Glutamatergic neuron (in vitro differentiated cells): ENCODE measurements at places on chromosomes 13 and 19. TPM values are rescaled to one million over a fixed set of nuclear protein-coding genes. Genes with fewer than 3 reads are reported as not detected.

- H3K4me1 ChIP-seq = peaks cover 12% of the 10 kb centered on the region
- no peak overlapping the region for H3K27ac ChIP-seq
- DNase-seq = no peak
- no peaks in the 10 kb centered on the region for H3K27me3 ChIP-seq
- no peak overlapping the region for H3K4me3 ChIP-seq
Measured at GRCh38 chr13:44075113-44075512, 195.4 kb downstream of the LACC1 start.

GNG7 gene
- 8.0 TPM for total RNA-seq

GRCh38 chr19:21891086-21891485 lies 55.1 kb upstream of the ZNF43 start:
- no peaks in the 10 kb centered on the region for H3K4me1 ChIP-seq
- peaks cover 4% of the 10 kb centered on the region for H3K27me3 ChIP-seq
- H3K4me3 ChIP-seq = no peak overlapping the region
- no peak for DNase-seq
- no peaks in the 10 kb centered on the region for H3K36me3 ChIP-seq

GRCh38 chr13:103002279-103002678 lies 63.9 kb downstream of the SLC10A2 start:
- H3K27ac ChIP-seq = no peak overlapping the region
- no peak for DNase-seq
- no peaks in the 10 kb centered on the region for H3K36me3 ChIP-seq
- H3K27me3 ChIP-seq = no peaks in the 10 kb centered on the region
- H3K4me1 ChIP-seq = no peaks in the 10 kb centered on the region

GRCh38 chr13:24921881-24922280 lies 157.9 kb downstream of the RNF17 start:
- H3K36me3 ChIP-seq = no peaks in the 10 kb centered on the region
- H3K27me3 ChIP-seq = no peaks in the 10 kb centered on the region
- DNase-seq = no peak
- peak overlapping the region; percentile 97 for H3K4me3 ChIP-seq

DNA sequence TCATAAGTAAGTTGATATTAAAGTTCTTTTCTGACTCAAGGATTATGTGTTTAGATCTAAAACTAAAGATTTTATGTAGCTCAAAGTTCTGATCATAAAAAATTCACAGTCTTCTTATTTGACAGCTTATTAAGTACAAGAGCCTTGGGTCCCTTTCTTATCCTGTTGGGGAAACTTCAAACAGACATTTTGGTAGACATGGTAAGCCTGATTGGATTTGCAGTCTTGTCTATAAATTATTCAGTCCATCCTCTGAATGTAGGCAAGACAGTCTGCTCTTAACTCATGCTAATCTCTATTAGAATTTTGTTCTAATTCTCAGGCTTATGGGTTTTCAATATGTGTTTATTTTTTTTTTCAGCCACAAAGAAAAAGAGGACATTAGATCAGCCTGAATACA lies 1718.7 kb upstream of the SLC10A2 start:
- no peak for DNase-seq
- H3K4me3 ChIP-seq = no peak overlapping the region
- H3K27ac ChIP-seq = no peak overlapping the region
- peaks cover 4% of the 10 kb centered on the region for H3K36me3 ChIP-seq

THSD8 gene
- 14.4 TPM for total RNA-seq

- H3K4me1 ChIP-seq = peaks cover 8% of the 10 kb centered on the region
- peak overlapping the region; percentile 65 for H3K4me3 ChIP-seq
- H3K27ac ChIP-seq = peak overlapping the region; percentile 82
- DNase-seq = peak; percentile 60
Measured at GRCh38 chr19:2199215-2199614, 35.5 kb downstream of the DOT1L start.

- no peak for DNase-seq
- H3K36me3 ChIP-seq = no peaks in the 10 kb centered on the region
- peaks cover 25% of the 10 kb centered on the region for H3K4me1 ChIP-seq
Measured at GRCh38 chr13:114148521-114148855, 16.1 kb upstream of the RASA3 start.

CEACAM5 gene
- not detected for total RNA-seq

AMER2 gene
- 1.5 TPM for total RNA-seq

DNA sequence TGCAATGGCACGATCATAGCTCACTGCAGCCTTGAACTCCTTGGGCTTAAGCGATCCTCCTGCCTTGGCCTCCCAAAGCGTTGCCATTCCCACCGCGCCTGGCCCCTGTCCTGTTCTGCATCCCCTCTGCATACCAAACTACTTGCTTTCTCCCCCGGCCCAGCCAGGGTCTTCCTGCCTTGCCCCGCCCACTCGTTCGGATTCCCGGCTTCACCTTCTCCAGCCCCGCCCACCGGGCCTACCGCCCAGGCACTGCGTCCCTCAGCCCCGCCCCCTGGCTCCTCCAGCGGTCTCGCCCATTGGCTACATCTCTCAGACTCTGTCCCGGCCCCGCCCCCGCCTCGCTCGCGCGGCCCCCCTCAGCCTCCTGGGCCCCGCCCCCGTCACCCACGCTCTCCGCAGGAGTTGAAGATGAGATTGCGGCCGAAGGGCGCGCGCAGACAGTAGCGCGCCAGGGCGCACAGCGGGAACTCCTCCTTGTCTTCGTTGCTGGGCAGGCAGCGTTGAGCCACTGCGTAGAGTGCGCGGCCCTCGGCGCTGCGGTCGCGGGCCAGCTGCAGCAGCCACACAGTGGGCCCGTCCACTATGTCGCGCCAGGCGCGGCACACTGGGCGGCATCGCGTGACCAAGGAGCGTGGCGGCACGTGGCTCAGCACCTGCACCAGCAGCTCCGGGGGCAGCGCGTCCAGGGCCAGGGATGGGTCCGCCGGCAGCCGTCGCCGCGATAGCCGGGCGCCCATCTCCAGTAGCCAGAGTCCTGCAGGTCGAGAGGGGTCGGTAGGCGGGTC lies 19.0 kb downstream of the MRPS12 start:
- DNase-seq = peak; percentile 99
- H3K27me3 ChIP-seq = peaks cover 11% of the 10 kb centered on the region
- no peaks in the 10 kb centered on the region for H3K4me1 ChIP-seq
- peak overlapping the region; percentile 73 for H3K4me3 ChIP-seq
- H3K27ac ChIP-seq = no peak overlapping the region

- no peak overlapping the region for H3K27ac ChIP-seq
- H3K4me1 ChIP-seq = no peaks in the 10 kb centered on the region
- H3K36me3 ChIP-seq = peaks cover 4% of the 10 kb centered on the region
- H3K4me3 ChIP-seq = no peak overlapping the region
- H3K27me3 ChIP-seq = no peaks in the 10 kb centered on the region
- no peak for DNase-seq
Measured at GRCh38 chr13:76799696-76800095, 86.5 kb downstream of the KCTD12 start.

GRCh38 chr19:39246951-39247669 lies 1.5 kb downstream of the IFNL4 start:
- no peaks in the 10 kb centered on the region for H3K4me1 ChIP-seq
- peaks cover 6% of the 10 kb centered on the region for H3K27me3 ChIP-seq

DNA sequence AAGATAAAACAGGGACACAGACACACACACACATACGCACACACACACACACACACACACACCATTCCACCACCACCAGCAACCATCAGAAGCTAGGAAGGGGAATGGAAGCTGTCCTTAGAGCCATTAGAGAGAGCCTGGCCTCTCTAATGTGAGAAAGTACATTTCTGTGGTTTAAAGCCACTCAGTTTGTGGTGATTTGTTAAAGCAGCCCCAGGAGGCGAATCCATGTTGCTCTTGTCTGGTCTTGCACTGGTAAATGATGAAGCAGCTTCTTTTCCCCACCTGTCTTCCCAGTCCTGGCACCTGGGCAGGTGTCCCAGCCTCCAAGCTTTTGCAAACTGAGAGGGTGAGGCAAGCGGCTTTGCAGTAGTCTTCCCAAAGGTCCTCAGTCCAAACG lies 118.9 kb upstream of the KL start:
- no peaks in the 10 kb centered on the region for H3K27me3 ChIP-seq
- H3K4me1 ChIP-seq = no peaks in the 10 kb centered on the region
- no peak overlapping the region for H3K4me3 ChIP-seq

UQCRFS1 gene
- total RNA-seq = 34.9 TPM

GRCh38 chr13:79626924-79627323 lies 146.0 kb downstream of the NDFIP2 start:
- H3K27ac ChIP-seq = no peak overlapping the region
- H3K4me3 ChIP-seq = no peak overlapping the region
- H3K36me3 ChIP-seq = no peaks in the 10 kb centered on the region

DNA sequence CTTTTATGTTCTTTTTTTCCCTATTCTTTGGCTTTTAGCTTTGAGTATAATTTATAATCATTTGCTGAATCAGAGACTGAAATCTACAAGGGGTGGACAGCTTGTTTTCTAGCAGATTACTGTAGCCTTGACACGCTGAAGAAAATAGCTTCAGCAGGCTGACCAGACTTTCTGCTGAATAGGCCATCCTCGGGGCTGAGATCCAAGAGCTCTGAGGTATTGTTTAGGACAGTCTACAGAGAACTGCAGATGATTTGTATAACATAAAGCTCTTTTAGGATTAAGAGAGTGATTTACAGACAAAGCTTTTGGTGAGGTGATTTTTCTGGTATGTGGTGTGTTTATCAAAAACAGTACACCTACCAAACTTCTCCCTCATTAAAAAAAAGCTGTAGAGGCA lies 16.8 kb downstream of the POLR1D start:
- peaks cover 13% of the 10 kb centered on the region for H3K4me1 ChIP-seq
- no peak overlapping the region for H3K27ac ChIP-seq
- H3K27me3 ChIP-seq = no peaks in the 10 kb centered on the region
- H3K4me3 ChIP-seq = no peak overlapping the region

- no peaks in the 10 kb centered on the region for H3K36me3 ChIP-seq
- peaks cover 1% of the 10 kb centered on the region for H3K27me3 ChIP-seq
- no peak for DNase-seq
Measured at GRCh38 chr13:98954313-98954712, 23.6 kb downstream of the DOCK9 start.

MBOAT7 gene
- 62.0 TPM for total RNA-seq

CNMD gene
- 0.98 TPM for total RNA-seq

GRCh38 chr13:98591721-98592361 lies 14.9 kb upstream of the STK24 start:
- no peak for DNase-seq
- H3K4me1 ChIP-seq = no peaks in the 10 kb centered on the region
- peaks cover 3% of the 10 kb centered on the region for H3K27me3 ChIP-seq
- no peak overlapping the region for H3K4me3 ChIP-seq
- H3K36me3 ChIP-seq = peaks cover 6% of the 10 kb centered on the region
- H3K27ac ChIP-seq = no peak overlapping the region

GRCh38 chr13:98222081-98222554 lies 45.0 kb upstream of the RNF113B start:
- peaks cover 28% of the 10 kb centered on the region for H3K4me1 ChIP-seq
- H3K36me3 ChIP-seq = peaks cover 12% of the 10 kb centered on the region
- no peak overlapping the region for H3K27ac ChIP-seq
- no peak overlapping the region for H3K4me3 ChIP-seq
- DNase-seq = no peak

- no peaks in the 10 kb centered on the region for H3K36me3 ChIP-seq
- peak; percentile 89 for DNase-seq
- H3K27ac ChIP-seq = peak overlapping the region; percentile 20
- peaks cover 24% of the 10 kb centered on the region for H3K4me1 ChIP-seq
- peaks cover 12% of the 10 kb centered on the region for H3K27me3 ChIP-seq
- H3K4me3 ChIP-seq = no peak overlapping the region
Measured at GRCh38 chr19:33416307-33417215, 43.1 kb downstream of the CEBPG start.

RASGRP4 gene
- not detected for total RNA-seq

TUBA3C gene
- not detected for total RNA-seq
